ENCODE measurements at places on chromosomes 1 and 21.

DNA sequence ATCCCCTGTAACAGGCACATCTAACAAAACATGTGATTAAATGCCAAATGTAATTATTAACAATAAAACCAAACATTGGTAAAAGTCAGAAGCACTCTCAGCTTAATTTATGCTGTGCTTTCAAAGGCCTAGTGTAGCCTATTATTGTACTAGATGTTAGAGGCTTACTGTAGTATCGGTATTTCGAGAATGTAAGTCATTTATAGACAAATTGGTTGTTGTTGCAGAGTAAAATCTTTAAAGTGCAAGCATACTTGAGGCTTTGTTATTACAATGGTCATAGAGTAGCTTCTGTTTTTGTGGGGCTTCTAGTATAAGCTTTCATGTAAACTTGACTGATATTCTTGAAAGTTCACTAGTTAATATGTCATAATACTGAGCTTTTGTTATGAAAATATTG is 965.8 kb downstream of the PLA2G4A start:
- no peak for DNase-seq

DNA sequence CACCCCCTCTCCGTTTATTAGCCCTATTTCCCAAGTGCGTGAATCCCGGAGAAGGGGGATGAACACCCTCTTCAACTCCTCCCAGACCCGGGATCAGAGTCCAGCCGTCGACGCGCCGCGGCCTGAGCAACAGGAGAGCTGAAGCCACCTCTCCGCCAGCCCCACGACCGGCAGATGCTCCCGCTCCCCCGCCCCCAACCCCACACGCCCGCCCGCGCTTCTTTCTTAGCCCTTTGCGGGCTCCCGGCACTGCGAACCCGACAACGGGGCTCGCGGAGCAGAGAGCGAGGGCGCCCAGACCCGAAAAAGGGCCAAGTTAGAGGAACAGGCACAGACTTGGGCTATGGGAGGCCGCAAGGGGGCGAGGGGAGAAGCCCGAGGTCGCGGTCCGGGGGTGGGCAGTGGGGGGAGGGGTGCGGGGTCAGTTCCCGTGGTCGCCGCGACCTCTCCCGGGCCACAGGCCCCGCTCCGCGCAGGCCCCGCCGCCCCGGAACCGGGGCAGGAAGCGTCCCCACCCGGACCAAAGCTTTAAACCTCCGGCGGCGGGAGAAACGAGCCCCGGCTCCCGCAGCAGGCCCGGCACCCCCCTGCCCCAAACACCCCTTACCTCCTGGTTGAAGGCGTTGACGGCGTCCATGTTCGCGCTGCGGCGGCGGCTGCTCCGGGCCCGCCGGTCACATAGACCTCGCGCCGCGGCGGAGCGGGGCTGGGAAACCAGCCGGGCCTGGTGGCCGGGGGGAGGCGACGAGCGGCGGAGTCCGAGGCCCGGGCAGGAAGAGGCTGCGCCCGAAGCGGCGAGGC is 662 bp downstream of the SCAF4 start:
- no peak for DNase-seq

- DNase-seq, result no peak
Observed at GRCh38 chr1:159921251-159921650, 4.1 kb downstream of the TAGLN2 start.

GRCh38 chr1:59743324-59744091 is 71.2 kb upstream of the HOOK1 start:
- DNase-seq, result peak; percentile 69

DNA sequence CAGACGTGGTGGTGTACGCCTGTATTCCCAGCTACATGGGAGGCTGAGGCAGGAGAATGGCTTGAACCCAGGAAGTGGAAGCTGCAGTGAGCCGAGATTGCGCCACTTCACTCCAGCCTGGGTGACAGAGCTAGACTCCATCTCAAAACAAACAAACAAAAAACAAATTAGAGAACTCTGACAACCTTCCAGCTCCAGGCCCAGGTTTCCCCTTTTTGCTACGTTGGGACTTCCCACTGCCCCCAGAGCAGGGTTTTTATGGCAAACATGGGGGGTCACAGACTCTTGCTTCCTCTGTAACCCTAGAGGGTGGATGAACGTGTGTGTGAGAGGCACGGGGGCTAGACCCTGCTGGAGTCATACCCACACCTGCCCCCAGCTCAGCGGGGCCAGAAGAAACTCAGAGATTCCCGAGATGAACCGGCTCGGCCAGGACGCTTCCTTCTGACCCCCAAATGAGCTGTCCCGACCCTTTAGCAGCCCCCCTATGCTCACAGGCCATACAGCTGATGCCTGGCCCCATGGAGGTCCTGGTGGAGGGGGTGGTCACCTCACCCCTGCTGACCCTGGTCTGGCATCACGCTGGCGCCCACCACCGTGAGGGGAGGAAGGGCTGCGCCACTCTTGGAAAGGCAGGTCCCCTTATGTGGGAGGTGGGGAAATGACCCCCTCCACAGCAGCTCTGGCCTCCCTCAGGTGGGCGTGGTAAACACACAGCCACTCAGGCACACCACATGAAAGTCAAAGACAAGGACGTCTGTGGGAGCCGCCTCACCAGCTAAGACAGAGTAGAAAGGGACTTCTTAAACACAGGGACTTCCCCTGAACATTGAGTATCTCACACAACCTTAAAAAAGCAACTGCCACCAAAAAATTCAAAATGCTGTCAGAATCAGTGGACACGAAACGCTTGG is 7.1 kb downstream of the GPR157 start:
- no peak for DNase-seq

- DNase-seq, result no peak
Observed at GRCh38 chr1:31189696-31190674, 49.7 kb downstream of the NKAIN1 start.

DNA sequence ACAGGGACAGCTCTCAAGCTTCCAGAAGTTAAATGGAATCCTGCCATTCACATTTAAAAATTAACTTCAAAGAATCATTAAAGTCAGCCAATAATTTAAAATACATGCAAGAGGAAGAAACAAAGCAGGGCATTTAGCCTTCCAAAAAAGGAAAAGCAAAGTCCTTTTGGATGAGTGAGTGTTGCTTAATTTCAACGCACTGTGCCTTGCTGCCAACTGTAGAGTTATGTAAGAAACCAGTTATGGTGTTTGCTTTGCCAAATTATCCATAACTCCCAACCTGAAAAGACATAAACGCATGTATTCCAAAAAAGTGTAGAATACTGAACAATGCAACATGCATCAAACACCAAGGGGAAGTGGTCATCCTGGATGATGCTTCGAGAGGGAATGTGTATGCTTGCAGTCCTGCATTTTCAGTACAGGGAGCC is 16.1 kb upstream of the KCNE1 start:
- DNase-seq, result no peak

DNA sequence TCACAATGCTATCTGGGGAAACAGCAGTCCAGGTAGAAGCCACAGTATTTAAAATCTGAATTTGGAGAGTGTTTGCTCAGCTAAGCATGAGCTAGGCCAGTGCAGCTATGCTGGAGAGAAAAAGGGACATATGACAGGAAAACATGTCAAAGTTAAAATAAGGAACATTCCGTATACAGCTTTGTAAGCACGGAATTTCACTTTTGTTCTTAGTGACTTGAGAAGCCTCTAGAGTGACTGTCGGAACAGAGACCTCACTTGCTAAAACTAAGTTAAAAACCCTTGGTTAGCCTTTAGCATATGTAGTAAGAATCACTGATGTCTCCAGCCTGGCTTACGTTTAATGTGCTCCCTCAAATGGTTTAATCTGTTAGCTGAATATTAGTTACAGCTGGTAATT is 661.7 kb downstream of the KCNT2 start:
- no peak for DNase-seq

- no peak for DNase-seq
Observed at GRCh38 chr1:41957568-41957967, 38.8 kb upstream of the HIVEP3 start.

DNA sequence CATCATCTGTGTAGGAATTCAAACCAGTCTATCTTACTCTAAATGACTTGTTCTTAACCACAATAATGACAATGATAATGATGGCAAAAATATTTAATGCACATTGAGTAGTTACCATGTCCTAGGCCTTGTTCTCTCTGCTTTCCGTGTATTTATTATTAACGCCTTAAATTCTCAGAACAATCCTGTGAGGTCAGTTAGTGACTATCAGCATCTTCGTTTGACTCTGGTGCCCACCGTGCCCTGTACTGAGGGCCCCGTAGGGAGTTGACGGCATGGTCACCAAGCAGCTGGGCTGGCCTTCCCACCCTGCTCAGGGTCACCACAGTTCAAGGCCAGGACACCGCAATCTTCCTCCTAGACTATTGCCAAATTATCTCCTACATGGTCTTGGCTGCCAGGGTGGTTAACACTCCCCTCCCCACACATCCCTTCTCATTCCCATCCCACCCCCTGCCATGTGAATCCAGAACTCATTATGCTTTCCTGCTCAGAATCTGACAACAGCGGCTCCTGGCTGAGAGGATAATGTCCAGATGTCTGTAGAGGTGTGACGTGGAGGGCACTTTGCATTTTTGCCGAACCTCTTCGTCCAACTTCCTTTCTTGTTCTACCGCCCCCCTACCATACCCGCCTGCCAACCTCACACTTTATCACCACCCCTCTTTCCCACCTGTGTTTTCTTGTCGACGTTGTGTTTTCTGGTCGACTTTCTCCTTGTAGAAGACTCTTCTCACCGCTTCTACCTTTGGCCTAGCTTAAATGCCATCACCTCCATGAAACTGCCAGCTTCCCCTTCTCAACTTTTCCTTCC is 33.4 kb downstream of the IGFN1 start:
- no peak for DNase-seq

GRCh38 chr1:41775956-41776585 is 142.7 kb downstream of the HIVEP3 start:
- no peak for DNase-seq

- DNase-seq, result no peak
Observed at GRCh38 chr1:199081739-199082138, 442.9 kb downstream of the PTPRC start.

GRCh38 chr21:32570456-32570855 is 14.9 kb downstream of the TCP10L start:
- DNase-seq, result no peak

GRCh38 chr1:72000809-72001208 is 281.5 kb downstream of the NEGR1 start:
- DNase-seq, result no peak

- no peak for DNase-seq
Observed at GRCh38 chr1:3703786-3704371, 48.4 kb upstream of the CCDC27 start.

- DNase-seq, result no peak
Observed at GRCh38 chr1:168763031-168763430, 34.0 kb upstream of the DPT start.

GRCh38 chr1:15937706-15938168 is 38.2 kb downstream of the ZBTB17 start:
- DNase-seq, result peak; percentile 54

DNA sequence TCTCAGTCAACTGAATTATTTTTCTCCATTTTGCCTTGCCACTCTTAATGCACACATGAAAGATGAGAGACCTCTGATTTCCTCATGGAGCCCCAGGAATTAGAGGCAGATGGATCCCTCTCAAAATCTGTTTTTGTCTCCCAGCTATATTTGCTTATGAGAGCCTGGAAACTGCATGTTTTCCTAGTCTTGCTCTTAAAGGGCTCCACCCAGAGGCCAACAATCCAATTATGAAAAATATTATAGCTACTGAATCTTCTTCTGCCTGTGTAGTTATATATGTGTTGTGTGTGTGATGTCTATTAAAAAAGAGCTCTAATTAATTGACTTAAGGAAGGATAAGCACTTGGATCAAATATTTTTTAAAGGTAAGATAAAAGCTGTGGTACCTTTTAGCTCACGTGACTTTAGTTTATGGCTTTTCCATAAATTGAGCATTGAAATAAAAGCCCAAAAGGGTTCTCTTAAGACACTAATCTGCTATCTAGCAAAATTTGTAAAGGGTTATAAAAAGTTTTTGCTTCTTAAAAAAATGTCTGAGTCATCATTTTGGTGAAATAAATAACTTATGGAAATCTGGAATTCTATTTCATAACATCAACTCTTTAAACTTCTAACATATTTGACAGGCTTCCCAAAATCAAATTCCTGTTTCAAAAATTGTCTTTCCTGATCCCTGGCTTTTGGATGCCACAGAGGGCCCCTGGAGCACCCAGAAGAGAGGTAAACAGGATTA is 31.2 kb upstream of the TSPEAR start:
- DNase-seq, result no peak

GRCh38 chr1:50421366-50421748 is 1.9 kb downstream of the DMRTA2 start:
- DNase-seq, result no peak

DNA sequence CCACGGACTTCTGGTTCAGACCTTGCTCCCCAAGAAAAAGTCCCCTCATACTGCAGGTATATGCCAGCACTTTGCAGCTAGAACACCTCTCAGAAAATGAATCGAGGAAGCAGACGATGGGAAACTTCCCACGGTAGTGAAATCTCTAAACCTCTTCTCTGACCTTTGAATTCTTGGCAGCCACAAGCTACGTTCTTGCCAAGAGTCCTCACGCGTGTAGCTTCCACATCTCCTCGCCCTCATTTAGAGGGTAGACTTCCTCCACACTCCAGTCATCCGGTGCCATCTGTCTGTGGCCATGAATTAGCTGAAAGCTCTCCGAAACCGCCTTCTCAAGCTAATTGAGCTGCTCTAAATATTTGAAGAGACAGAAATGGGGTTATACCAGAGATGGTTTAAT is 127.8 kb downstream of the RGS7 start:
- no peak for DNase-seq

DNA sequence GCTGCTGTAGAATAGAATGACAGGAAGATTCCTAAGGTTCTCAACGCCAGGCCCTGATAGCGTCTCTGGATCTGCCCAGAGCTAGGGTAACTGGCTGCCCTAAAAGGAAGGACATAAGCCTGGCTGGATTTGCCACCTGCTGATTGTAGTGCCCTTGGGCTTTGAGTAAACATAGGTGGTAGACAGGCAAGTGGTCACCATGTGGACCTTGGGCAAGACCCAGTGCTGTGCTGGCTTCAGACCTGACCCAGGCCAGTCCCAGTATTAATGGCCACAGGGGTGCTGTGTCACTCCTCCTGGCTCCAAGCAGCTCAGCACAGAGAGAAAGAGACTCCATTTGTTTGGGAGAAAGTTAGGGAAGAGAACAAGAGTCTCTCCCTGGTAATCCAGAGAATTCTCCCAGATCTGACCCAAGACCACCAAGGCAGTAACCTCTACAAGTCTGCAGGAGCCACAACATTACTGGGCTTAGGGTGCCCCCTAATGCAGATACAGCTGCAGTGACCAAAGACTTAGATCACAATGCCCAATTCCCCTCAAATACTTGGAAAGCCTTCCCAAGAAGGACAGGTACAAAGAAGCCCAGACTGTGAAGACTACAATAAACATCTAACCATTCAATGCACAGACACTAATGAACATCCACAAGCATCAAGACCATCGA is 44.5 kb downstream of the PHTF1 start:
- DNase-seq, result no peak

GRCh38 chr1:36693161-36693525 is 210.4 kb upstream of the CSF3R start:
- no peak for DNase-seq

DNA sequence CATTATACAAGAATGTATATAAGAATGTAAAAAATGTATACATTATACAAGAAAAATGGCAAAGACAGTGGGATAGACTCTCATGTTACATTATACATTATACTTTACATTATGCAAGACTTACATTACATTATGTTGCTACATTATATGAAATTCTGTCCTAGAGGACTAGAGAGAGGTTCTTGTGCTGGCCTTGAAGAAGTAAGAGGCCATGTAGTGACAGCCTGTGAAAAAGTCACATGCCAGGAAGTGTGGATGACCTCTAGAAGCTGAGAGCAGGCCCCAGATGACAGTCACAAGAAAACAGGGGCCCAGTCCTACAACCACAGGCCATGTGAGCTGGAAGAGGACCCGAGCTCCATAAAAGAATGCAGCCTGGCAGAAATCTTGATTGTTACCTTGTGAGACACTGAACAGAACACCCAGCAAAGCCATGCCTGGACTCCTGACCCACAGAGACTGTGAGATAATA is 30.5 kb upstream of the AHCYL1 start:
- no peak for DNase-seq

Data from pulmonary artery endothelial cell (primary cell).